ENCODE measurements at places on chromosomes 2 and 18.
A peak's percentile ranks its signal among the peaks of the same experiment; 100 is the strongest.

GRCh38 chr2:22360735-22361374 lies 1024.1 kb upstream of the KLHL29 start:
- no peak for DNase-seq

DNA sequence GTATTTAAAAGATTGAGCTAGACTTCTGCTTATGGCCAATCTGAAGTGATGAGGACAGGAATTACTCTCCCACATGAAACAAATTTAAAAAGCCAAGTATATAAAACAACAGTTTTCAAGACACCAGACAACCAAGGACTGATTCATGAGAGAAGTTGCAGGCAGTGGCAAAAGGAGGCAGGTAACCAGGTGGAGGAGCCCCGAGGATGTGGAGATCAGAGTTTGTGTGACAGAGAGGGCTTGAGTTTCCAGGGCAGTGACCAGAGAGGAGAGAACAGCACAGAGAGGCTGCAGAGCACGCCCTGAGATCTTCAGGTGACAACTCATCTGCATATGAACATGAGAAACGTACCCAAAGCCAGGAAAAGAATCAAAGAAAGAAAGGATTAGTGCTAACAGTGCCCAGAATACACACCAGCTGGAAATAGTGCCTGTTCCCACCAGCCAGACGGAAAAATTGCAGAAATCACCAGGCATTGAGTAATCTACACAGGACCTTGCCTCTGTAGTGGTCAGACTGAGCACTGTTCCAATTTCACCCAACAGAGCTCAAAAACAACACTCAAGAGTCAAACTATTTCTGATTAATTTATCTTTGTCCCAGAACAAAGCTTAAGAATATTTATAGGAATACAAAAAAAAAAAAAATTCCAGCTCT lies 173.1 kb downstream of the SEPTIN10 start:
- no peak for DNase-seq

- DNase-seq = no peak
Measured at GRCh38 chr2:211061612-211062296, 505.4 kb downstream of the CPS1 start.

GRCh38 chr18:22219568-22220355 lies 50.4 kb downstream of the GATA6 start:
- no peak for DNase-seq

- peak; percentile 45 for DNase-seq
Measured at GRCh38 chr2:133266041-133266925, 302.0 kb downstream of the NCKAP5 start.

DNA sequence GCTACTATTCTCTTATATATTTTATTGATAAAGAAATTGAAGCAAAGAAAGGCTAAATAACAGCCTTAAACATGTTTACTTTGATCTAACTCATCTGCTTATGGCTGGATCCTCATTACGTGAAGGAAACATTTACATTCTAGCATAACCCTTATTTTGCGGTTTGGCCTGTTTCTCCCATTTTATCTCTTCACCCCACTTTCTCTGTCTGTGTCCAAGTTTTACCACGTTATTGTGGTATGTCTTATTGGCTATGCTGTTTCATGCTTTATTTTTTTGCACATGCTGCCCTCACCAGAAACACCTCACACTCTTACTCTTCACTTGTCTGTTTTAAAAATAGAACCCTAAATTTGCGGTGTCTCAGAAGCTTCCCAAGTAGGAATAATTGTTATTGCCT lies 78.5 kb downstream of the RPIA start:
- DNase-seq = no peak

DNA sequence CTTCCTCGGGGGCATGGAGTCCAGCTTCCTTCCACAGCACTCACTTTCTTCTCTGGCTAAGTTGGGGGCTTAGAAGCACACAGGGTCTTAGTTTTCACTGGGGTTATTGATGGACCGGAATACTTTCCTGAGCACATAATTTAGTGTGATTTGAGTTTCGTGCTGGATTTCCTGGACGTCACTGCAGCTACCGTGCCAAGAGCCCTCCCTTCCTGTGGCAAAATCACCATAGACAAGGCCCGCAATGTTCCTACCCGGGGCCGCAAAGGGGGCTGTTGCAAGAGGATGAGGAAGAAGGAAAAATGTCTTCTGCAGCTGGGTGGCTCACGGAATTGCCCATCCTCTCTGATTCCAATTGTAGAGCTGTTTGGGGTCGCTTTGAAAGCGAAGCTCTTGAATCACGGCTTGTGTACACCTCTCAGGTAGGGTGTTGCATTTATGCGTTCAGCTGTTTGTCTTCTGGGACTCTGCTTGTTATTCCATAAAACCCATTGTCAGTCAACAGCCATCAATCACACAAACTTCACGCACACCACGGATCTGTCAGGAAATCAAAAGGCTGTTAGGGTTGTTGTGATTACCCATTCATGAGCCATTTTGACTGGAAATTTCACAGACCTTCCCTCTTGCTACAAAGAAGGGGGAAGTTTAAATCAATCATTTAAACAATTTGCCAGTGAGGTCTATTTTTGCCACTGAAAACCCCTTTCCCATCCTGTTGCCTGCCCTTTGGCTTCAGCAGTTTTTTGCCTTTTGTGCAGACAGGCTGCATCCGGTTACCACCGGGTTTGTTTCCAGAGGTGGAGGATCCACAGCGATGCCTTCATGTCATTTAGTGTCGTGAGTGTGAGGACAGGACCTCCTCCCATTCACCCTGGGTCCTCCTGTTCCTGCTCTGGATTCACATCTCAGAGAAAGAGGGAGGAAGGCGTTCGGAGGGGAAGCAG lies 36.0 kb downstream of the SMIM21 start:
- no peak for DNase-seq

- DNase-seq = no peak
Measured at GRCh38 chr18:37930640-37931039, 365.0 kb upstream of the CELF4 start.

- no peak for DNase-seq
Measured at GRCh38 chr2:207790898-207791297, 21.2 kb upstream of the FZD5 start.

- DNase-seq = no peak
Measured at GRCh38 chr2:83686863-83687262, 772.2 kb downstream of the SUCLG1 start.

DNA sequence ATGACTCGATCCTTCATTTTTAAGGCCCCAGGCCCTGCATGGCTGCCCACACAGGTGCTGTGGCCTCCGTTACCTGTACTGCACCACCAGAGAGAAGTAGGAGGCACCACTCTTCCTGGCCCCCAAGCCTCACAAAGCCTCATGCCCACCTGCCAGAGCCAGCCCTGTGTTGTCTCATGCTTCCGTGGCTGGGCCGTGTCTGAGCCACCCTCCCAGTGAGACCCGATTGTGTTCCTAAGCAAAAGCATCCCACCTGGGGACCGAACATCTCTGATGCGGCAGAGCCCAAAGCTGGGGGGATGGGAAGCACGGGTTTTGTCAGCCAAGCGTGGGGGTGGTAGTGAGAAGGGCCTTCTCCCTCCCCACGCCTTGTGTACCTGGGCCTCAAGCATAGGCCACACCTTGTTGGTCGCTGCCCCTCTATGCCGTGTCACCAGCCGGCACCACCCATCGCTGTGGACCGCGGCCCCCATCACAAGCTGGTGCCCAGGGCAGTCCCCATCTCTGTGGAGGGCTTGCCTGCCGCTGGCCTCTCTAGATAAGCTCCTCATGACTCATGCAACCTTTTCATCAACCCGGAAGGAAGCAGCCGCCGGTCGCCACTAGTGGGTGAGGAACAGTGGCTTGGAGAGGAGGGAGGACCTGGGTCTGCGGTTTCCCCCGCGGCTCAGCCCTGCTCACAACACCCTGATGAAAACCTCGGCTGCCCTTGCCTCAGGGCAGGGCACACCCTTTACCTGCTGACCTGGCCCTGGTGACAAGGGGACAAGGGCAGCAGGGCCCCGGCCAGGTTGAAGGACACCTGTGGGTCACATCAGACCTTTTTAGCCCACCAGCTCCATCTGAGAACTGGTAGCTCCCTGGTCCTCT lies 2.7 kb upstream of the RNPEPL1 start:
- peak; percentile 67 for DNase-seq

DNA sequence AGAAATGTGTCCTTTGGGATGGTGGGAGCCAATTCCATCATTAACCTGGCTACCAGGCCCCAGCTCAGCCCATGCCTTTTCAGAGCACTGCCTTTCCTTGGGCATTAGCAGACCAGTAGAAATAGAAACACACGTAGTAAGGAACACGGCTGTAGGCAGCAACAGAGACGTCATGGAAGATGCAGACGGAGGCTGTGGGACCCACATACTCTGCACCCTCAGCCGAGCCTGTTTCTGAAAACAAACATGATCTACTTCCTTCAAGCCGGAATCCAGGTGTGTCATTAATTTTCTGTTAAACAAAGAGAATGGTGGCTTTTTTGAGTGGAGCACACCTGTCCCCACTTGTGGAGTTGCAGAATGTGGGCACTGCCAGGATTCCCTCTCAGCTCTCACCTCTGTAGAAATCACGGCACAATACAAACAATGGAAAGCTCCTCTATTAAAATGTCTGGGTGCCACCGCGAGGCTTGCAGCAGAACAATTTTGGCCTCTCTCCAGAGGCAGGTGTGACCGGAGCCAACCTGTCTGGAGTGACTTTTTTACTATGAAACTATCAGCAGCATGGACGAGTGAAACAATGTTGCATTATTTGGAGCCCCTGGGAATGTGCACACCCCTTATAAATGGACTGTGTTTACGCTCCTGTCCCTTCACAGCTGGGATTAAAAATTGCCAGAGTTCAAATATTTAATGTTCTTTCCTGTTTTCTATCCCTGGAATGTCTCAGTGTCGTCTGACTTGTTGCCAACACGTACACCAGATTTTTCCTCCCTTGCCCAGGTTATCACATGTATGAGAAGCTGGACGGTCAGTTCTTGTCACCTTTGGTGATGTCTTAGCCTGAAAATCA lies 31.7 kb downstream of the SPP2 start:
- DNase-seq = no peak

DNA sequence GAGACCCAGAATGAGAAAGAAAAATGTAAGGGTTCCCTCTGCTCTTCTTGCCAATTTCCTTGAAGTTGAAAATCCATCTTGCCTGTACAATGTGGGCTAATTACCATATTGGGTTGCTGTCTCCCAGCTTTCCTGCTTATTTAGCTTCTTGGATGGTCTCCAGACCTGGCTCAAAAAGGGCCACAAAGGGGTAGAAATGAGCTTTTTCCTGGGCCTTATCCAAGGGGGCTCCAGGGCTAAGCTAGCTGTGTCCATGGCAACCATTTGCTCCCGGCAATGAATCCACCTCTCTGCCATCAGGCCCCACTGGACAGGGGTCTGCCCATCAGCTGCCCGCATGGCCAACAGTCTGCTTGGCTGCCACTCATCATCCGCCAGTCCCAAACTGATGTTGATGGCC lies 85.0 kb downstream of the BOD1L2 start:
- no peak for DNase-seq

GRCh38 chr2:206011018-206011614 lies 74.9 kb downstream of the INO80D start:
- DNase-seq = no peak

- no peak for DNase-seq
Measured at GRCh38 chr2:102401456-102401855, 21.5 kb upstream of the IL18RAP start.

DNA sequence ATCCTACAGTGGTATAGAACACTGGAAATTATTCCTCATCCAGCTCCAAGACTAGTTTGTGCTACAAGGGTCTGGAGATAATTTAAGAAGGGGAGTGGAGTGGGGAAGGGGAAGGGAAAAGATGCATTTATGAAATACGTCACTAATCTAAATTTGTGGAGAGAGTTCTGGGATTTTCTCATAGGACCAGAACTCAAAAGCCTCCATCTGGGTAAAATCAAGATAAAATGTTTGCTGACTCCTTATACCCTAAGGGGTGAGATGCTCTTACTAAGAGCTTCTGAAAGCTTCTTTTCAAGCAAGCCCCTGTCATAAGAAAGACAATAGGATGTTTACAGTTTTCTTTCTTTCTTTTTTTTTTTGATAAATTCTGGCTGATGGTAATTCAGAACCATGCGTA lies 88.5 kb upstream of the RBMS1 start:
- DNase-seq = no peak

GRCh38 chr2:230944123-230944653 lies 19.1 kb upstream of the GPR55 start:
- no peak for DNase-seq

- no peak for DNase-seq
Measured at GRCh38 chr2:8380566-8380965, 301.3 kb upstream of the ID2 start.

All from HTR-8/SVneo (cell line).